Mesenchymal stem cell (in vitro differentiated cells and primary cell): ENCODE measurements at places on chromosomes 4 and X.
A peak's percentile ranks its signal among the peaks of the same experiment; 100 is the strongest.

- DNase-seq, result peak; percentile 56
Measured at GRCh38 chr4:153153339-153153871, 50.8 kb upstream of the TRIM2 start.

DNA sequence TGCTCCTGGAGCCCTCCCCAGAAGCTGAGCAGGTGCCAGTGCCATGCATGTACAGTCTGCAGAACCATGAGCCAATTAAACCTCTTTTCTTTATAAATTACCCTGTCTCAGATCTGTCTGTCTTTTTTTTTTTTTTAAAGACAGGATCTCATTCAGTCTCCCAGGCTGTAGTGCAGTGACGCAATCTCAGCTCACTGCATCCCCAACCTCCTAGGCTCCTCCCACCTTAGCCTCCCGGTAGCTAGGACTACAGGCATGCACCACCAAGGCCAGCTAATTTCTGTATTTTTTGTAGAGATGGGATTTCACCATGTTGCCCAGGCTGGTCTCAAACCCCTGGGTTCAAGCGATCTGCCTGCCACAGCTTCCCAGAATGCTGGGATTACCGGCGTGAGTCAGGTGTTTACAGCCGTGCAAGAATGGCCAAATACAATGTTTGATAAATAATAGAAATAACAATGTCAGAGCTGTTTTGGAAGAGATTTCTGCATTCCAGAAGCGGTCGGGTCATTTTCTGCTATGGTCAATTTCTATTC lies 68.8 kb downstream of the SLC2A9 start:
- DNase-seq, result no peak

DNA sequence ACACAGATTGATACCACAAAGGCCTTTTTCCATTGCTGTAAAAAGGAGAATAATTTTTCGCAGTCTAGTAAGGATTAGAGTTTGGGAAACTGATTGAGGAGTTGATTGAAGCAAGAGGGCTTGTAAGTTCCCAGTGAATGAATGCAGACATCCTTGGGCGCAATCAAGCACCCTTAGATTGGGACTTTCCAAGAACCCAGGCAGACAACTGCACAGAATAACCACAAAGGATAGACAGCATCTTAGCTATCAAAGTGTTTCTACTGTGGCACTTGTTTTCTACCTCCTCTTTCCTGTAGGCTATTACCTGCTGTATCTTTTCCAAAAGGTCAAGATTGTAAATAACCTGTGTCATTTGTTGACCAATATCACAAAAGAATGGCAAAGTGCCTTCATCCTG lies 2.6 kb downstream of the COX18 start:
- no peak for DNase-seq

DNA sequence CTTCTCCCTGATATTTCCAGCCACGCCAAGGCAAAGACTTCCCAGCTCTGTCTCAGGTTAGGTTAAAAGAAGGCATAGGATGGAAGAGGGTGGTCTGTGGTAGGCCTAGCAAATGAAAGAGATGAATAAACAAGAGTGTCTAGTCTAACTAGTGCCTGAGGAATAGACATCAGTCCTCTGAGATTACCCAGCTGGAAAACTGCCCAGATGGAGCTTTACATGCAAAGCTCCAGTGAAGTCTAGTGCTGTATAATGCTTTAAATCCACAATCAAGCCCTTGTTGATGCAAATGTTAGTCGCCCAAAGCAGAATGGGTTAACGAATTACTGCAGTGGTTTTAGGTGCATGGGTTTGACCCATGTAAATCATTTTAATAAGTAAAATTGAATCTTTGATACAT lies 24.8 kb upstream of the GUCY1B1 start:
- DNase-seq, result peak; percentile 22

DNA sequence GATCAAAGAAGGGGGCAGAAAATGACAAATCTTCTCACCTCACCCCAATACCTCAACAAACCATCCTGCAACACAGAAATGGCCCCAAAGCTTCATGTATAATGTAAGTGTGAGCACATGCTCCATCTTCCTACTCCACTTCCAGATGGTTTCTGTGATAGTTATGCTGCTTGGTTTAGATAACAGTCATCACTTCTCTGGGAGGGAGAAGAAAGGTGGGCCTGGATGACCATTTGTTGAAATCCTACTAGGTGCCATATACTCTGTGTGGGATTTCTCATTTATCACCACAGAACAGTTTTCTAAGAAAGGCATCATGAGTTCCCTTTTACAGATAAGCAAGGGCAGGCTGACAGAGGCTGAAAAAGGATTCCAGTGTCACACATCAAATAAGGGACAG lies 31.3 kb upstream of the NXF3 start:
- no peak for DNase-seq

- DNase-seq, result peak; percentile 87
Measured at GRCh38 chr4:165505958-165506837, 127.4 kb downstream of the CPE start.

- peak; percentile 13 for DNase-seq
Measured at GRCh38 chr4:159395693-159396092, 292.8 kb downstream of the RAPGEF2 start.

GRCh38 chrX:65587616-65588526 lies 53.3 kb upstream of the LAS1L start:
- no peak for DNase-seq

DNA sequence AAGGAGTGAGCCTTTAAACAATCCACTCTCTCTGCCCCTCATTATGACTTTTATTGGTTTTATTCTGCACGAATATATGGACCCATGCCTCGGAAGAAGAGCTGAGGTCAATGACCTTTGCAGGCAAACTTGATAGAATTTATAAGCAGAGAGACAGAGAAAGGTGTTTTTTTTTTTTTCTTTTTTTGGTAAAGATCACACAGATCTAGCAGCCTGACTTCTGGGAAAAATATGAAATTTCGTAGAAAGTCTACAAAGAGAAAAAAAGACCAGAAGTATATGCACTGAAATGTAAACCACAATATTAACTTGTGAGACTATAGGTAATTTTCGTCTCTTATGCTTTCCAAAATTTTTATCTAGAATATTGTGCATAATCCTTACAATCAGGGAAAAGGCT lies 61.6 kb downstream of the LEF1 start:
- DNase-seq, result no peak

DNA sequence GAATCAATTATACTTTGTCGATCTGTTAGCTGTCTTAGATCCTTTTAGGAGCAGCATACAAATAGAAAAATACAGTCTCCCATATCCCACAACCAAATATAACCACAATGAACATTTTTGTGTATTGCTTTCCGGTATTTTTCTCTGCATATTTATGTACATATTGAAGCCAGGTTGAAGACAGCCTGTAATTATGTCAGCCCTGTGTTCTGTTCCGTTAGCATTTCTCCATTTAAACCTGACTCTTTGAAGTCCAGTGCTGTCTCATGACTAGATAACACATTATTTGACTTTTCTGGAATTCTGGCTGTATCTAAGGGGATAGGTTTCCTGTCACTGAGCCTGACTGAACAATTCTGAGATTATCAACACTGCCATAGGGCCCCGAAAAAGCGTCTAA lies 4.0 kb upstream of the SLC34A2 start:
- no peak for DNase-seq

DNA sequence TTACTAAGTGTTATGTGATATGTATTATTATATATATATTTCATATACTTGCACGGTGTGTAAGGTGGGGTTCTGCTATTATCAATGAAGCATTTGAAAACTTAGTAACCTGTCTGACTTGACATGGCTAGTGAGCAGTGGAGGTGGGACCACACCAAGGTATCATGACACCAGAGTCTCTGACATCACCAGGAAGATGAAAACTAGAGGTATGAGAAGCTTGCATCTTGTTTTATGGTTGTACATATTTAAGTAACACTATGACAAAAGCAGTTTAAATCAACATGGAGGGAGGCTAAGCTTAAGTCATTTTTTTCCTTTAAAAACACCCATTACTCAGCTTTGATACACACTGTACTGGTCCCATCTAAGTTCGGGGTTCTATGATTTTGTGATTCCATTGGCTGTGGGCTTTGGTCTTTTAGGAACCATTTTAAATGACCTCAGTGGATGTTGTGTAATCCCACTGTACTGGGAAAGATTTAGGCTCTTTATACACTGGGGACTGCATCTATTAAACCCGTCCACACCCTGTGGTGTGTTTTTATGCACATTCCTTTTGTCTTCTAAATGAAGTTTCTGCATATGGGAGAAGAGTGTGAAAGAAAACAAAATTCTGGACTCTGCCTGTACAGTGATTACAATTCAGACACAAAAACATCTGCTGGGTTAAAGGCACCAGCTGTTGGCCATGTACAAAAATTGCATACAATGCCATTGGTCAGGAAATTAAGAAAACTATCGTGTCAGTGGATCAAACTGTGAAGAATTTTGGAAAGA lies 570.6 kb downstream of the SPRY1 start:
- no peak for DNase-seq

DNA sequence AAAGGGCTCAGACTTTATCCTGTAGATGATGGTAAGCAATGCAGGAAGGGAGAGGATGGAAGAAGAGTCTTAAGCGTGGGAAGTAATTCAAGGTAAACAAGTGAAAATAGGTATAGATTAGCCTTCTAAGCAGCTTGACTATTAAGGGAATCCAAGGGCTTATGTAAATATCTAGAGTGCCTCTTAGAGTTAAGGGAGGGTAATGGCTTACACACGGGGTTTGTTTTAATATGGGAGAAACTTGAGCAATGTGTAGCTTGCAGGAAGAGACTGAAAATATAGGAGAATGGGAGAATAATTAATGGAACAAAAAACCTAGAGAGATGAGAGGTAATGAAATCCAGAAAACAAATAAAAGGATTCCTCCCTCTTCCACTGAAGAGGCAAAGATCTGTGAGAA lies 12.8 kb upstream of the SAP30 start:
- DNase-seq, result no peak

GRCh38 chr4:96154676-96155075 lies 314.8 kb downstream of the PDHA2 start:
- no peak for DNase-seq

DNA sequence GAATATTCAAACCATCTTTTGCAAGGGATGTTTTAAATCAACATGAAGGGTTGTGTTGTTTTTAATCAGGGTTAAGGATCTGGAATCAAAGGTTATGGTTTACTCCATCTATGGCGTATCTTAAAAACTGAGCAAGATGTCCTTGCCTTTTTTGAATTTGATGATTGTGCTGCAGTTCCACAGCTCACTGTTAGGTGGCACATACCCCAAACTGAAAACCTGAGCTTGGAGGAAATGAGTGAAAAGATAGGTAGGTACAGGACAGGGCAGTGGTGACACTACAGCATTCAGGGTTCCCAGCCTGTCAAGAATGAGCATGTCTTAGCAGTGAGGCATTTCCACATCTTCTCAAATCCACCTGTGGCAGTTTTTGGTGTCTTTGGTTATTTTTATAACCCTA lies 13.1 kb upstream of the EOLA1 start:
- peak; percentile 52 for DNase-seq

DNA sequence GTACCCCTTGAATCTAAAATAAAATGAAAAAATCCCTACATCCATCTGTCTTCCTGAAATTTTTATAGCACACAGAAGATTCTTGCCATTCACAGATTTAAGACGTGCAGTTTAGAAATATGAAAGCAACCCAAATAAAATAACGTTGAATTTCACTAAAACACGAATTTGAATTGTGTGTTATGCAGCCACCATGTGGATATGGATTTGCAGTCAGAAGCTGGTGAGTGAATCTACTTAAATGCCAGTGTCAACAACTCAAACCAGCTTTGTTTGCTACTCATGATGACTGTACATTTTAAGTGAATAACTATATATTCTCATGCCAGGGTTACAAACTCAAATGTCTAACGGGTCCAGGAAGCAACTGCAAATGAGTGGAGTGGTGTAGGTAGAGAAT lies 173.0 kb upstream of the HAND2 start:
- DNase-seq, result no peak

- no peak for DNase-seq
Measured at GRCh38 chrX:48728653-48729052, 32.1 kb downstream of the SUV39H1 start.

DNA sequence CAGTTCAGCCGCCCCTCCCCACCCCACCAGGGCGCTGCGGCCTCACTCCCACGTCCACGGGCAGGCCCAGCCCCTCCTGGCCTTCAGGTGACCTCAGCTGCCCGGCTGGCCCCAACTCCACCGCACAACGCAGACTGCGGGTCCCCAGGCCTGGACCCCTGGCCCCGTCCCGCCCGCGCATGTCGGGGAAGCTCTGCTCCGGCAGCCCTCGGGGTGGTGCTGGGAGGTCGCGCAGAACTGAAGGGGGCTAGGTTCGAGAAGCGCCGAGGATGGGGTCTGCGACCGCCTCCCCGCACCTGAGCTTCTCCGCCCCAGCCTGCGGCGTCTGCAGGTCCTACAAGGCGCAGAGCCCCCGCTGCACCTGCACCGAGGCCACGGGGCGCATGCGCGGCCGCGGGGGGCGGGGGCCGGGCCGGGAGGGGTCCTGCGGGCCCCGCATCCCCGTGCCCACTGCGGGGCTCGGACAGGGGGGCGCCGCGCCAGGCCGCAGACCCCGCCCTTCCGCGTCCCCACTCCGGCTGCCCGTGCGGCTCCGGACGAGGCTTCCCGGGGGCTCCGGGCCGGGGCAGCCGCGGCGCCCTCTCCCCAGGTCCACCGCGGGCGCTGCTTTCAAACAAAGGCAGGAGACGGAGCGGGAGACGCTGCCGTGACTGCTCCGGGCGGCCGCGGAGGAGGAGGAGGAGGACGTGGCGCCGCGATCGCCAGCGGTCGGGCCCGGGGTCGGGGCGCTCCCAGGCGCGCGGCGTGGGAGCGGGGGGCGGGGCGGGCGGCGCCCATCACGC lies 672 bp upstream of the NAT8L start:
- DNase-seq, result peak; percentile 13

DNA sequence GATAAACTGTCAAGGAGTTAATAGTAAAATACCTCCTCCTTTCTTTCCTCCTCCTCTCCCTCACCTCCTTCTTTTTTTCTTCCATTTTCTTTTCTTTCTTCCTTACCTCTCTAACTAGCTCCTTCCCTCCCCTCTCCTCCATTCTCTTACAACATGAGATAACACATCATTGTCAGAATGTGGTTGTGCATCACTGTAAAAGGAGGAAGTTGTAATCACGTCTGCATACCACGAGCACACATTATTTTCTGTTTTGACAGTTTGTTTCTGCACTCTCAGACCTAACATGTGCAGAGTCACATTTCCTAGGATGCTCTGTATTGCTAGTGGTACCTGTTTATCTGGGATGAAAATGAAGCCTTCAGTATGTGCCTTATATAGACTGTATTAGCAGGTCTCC lies 9.1 kb downstream of the SLIT2 start:
- no peak for DNase-seq

DNA sequence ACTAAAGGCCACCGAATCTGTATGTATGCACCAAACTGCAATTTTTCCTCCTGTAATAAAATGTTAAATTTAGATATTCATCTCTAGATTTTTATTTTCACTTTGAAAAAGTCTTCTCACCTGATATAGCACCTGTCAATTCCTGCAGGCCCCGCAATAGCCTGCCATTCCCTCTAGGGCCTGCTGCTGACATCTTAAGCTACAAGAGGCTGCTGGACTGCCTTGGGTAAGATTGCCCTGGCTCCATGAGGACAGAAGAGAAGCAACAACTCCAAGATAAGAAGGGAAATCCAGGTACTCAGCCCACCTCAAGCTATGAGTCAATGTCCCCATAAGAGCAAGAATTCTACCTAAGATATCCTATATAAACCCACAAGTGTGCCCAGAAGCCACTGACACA lies 230.2 kb upstream of the AGTR2 start:
- DNase-seq, result no peak
